ENCODE measurements at places on chromosomes 11 and 22.
A peak's percentile ranks its signal among the peaks of the same experiment; 100 is the strongest.

- no peak for DNase-seq
These were observed 861 bp upstream of the LTBP3 start for GRCh38 chr11:65558930-65559509.

DNA sequence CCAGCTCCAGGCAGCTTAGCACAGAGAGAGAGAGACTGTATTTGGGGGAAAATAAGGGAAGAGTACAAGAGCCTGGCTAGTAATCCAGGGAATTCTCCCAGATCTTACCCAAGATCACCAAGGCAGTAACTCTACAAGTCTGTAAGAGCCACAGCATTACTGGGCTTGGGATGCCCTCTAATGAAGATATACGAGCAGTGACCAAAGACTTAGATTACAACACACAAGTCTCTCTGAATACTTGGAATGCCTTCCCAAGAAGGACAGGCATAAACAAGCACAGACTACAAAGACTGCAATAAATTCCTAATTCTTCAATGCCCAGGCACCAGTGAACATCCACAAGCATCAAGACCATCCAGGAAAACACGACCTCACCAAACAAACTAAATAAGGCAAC, 17.7 kb downstream of the DNAJC24 start:
- DNase-seq = no peak

GRCh38 chr11:69837791-69838190, 18.6 kb upstream of the FGF3 start:
- no peak for DNase-seq

DNA sequence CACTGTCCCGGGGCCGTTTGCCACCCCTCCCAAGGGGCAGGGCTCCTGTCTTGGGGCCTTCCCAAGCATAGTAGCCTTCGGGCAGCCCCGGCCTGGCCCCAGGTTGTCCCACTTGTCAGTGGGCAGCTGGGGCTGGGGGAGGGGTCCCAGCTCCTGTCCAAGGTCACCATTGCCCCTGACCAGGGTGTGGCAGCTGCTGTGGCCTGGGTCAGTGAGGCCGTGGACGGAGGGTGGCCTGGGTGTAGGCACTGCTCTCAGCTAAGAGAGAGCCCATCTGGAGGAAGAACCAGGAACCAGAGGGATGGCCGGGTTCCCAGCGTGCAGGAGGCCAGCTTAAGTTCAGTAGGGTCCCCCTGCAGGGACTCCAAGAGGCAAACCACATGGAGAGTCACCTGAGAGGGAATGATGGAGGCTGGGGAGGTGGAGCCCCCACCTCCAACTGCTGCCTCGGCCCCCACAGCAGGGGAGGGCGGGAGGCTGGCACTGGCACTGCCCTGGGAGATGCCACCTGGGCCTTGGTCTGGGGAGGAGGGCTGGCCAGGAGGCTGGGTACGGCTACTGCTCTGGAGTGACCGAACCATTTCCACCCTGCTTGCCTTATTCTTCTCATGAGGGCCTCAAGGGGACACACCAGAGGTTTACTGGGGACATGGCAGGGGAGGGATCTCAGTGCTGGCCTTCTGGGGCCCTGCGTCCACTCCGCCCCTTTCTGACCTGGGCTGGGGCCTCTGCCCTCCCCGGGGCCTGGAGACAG, 6.8 kb upstream of the CCDC188 start:
- no peak for DNase-seq

DNA sequence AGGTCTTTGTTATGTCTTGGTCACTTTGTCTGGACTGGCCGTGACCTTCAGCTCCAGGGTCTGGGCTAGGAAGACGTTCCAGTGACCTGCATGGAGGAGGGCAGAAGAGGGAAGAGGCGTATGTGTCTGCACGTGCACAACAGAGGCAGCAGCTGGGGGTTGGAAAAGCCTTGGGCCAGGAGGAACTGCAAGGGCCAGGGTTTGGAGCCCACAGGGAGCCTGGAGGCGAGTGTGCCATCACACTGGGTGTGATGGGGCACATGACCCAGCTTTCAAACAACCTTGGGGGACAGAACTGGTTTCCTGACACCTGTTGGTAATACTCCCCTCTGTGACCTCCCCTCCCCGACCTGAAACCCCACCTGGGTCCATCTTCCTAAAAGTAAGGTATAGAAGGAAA, 34.7 kb downstream of the CHRDL2 start:
- DNase-seq = no peak

DNA sequence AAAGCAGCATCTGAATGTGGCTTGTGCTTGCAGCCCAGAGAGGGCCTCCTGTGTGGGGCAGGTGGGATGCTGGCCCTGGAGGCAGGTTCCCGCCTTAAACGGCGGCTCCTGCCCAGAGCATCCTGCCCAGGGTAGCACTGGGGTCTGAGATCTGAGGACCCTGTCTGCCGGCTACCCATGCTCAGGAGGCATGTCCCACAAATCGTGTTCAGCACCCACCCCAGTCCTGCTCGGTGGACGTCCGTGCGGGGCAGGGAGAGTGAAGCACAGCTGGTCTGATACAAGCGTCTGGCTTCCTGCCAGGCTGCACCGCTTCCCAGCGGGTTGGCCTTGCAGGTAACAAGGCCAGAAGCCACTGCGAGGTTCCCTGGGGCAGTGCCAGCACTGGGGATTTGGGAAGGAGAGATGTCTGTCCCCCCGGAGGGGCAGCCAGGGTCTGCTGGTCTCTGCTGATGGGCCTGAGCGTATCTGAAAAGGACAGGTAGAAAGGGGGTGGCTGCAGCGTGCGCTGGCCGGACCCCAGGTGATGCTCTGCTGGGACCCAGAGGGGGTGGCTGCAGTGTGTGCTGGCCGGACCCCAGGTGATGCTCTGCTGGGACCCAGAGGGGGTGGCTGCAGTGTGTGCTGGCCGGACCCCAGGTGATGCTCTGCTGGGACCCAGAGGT, 3.6 kb downstream of the TRABD start:
- no peak for DNase-seq

DNA sequence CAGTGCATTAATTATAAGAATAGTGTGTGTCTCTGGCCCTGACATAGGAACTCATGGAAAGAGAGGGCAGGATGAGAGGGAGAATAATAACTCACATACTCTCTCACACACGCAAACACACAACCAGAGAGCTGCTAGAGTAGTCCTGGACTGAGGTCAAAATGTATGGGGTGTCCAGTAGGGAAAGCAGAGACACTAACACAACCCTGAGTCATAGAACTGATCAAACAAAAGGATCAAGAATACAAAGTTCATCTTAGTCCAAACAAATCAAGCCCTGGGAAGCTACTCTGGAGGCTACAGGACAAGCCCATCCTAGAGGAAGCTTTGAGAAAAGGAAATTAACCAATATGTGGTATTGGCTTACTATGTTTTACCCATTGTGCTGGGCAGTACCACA, 178.5 kb upstream of the GUCY1A2 start:
- no peak for DNase-seq

DNA sequence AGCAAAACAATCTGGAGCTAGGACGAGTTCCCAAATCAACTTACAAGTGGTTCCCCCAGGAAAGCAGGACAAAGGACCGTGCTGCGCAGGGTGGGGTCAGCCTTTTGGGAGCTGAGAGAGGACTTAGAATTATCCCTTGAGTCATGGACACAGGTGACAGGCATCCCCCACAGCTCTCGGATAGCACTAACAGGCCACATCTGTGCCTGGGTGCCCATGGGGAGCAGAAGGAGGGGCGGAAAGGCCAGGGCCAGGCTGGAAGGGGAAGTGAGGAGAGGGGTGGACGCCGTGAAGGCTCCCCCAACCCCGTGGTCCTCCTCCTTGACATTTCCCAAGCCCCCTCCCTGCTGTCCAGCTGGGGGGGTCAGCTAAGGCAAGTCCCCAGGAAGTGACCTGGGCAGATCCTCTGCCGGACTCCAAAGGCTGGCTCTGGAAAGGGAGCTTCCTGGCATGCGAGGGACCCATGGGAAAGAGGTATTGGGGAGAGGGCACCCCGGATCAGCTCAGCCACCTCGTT, 31.6 kb upstream of the A4GALT start:
- DNase-seq = no peak

- peak; percentile 67 for DNase-seq
These were observed 1.1 kb downstream of the CREB3L1 start for GRCh38 chr11:46278387-46279125.

DNA sequence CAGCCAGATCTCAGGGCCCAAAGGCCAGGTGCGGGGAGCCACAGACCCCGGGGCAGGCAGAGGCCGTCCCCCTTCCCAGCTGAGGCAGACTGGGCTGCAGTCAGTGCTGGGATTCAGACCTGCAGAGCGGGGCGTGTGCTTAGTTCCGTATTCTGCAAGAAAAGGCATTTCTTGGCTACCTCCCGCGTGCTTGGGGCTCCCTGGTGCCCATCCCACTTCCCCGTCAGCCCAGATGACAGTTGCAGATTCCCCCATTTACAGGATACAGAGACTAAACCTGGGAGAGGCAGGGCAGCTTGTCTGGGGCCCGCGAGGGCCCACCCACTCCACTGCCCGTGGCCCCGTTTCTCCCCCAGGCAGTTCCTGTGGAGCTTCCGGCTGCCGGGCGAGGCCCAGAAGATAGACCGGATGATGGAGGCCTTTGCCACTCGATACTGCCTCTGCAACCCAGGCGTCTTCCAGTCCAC, 18.3 kb downstream of the CYTH4 start:
- no peak for DNase-seq

GRCh38 chr11:2835751-2836150, 49.8 kb downstream of the CDKN1C start:
- DNase-seq = no peak

- DNase-seq = no peak
These were observed 18.1 kb upstream of the MYH9 start for GRCh38 chr22:36405671-36406538.
